Thymus (tissue), 14 donors: ENCODE measurements at places on chromosomes 1 and 21.

GRCh38 chr1:206854401-206855129, 10.9 kb upstream of the IL20 start:
- DNase-seq: no peak

- no peak for DNase-seq
These were observed 379.8 kb downstream of the SIPA1L2 start for GRCh38 chr1:232249861-232250777.

- DNase-seq: no peak
These were observed 75.9 kb downstream of the NOS1AP start for GRCh38 chr1:162145280-162145965.

DNA sequence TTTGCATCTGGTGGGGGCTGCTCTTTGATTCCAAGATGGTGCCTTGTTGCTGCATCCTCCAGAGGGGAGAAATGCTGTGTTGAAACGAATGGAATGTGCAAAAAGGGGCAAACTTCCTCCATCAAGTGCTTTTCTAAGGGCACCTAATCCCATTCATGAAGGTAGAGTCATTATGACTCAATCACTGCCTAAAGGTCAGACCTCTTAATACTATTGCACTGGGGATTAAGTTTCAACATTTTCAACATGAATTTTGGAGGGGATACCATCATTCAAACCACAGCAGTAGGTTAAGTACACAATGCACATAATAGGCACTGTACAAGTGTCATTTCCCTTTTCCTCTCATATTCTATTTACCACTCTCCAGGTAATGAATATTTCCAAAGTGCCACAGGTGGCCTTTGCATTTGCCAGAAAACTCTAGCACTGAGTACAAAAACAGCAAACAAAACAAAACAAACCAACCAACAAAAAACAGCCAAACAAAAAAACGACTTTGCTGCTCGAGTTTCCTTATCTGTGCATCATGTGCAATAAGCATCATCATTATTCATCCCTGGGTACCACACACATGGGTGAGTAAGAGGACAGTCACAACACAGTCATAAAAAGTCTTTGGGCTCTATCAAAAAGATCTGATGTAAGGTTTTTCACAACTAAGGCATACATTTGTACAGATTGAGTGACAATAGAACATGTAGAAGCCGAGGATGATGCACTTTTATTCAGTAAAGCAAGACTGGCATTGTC, 42.5 kb downstream of the IFI44 start:
- DNase-seq: no peak
